ENCODE measurements at places on chromosomes 4 and X.
A peak's percentile ranks its signal among the peaks of the same experiment; 100 is the strongest.

DNA sequence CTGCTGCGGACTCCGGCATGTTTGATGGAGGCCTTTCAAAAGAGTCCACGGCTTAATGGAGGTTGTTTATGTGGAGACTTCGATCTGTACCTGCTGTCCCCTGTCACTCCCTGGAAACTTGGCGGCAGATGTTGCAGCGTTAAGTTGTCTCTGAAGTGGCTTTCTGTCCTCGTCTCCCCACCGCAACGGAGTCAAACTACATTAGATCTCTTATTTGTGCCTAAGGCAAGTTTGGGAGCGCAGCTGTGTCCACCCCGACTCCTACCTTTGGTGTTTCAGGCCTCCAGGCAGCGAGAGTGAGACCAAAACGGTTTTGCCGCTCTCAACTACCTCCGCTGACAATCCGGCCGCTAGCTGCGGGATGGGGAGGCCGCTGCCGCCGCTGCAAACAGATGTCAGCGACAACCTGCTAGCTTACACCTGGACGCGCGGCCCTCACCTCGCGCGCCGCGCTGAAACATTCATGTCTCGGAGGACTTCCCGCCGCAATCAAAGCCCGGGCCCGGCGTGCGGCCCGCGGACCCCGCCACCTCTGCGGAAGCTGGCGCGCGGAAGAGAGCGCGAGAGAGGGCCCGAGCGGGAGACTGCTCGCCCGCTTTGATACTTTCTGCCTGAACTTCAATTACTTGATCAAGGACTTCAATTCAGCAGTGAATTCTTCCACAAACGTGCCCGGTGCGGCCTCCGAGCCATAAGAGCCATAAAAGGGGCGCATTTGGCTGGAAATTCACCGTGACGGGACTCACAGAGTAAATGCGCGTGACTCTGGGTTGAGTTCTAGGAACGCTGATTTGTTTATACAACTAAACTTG is 108.4 kb downstream of the ANTXR2 start:
- DNase-seq, result peak; percentile 22

GRCh38 chr4:76892601-76893000 is 5.3 kb downstream of the SOWAHB start:
- DNase-seq, result no peak

DNA sequence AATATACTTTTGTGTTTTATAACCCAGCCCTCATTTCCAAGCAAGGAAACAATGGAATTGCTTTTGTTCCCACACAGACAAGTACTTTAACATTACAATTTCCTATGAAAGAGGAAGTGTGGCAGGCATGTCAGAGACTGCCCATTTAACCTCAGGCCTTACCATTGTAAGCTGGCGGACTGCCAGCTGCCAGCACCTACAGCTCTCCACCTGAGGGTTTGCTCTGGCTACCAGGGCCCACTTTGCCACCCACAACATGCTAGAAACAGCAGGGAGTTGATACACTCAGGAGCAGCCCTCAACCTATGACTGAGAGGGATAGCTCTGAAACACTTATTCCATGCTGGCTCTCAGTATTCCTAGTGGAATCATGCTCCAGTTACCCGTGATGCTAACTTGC is 152.3 kb upstream of the PRDX4 start:
- DNase-seq, result no peak

- DNase-seq, result no peak
Observed at GRCh38 chr4:149031399-149031798, 589.2 kb upstream of the NR3C2 start.

DNA sequence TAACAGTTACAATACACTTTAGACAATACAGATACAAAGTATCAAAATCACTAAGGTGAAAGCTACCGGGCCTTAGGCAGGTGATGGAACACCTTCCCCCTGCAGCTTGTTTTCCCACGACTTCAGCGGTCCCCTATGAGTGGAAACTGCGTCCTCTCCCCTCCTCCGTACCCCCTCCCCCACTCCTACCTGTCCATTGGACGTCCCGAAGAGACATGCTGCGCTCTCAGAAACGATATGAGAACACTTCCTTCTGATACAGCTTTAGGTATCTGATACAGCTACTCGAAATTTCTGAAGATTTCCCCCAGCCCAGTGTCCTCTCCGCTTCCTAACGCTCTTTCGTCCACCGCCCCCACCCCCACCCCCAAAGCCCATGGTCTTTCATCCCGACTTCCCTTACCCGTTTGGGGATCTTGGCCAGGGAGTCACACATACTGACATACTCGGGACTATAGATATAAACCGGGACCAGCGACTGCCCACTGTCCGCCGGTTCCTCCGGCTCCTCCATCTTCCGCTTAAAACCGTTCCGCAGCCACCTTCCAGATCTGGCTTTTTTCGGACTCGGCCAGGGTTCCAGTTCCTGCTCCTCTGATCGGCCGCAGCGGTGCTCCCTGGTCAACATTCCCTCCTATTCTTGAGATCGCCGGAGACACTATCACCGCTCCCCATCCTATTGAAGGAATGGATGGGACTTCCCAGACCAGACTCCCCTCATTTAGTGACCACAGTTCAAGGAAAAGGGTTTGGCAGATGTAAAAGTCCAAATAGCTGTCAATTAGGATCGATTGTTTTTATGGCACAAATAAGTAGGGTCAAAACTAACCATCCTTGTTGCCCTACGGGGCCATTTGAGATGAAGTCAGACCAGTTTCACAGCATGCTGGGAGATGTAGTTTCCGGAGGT is at the start of gene HDAC8:
TSS of gene HDAC8 (minus strand) at position 596 of the 910 bp plus-strand sequence. CDS start at position 514, 82 bp downstream.
- peak; percentile 79 for DNase-seq

DNA sequence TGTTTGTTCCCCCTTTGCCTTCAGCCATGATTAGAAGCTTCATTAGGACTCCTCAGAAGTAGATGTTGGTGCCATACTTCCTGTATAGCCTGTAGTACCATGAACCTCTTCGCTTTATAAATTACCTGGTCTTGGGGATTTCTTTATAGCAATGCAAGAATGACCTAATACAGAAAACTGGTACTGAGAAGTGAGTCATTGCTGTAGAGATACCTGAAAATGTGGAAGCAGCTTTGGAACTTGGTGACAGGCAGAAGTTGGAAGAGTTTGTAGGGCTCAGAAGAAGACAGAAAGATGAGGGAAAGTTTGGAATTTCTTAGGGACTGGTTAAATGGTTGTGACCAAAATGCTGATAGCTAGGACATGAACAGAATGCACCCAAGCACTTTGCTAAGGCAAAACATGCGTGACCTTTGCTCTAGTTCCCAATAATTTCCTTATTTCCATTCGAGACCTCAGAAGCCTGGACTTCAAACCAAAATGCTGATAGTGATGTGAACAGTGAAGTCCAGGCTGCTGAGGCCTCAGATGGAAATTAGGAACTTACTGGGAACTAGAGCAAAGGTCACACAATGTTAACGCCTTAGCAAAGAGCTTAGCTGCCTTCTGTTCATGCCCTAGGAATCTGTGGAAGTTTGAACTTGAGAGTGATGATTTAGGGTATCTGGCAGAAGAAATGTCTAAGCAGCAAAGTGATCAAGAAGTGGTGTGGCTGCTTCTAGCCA is 3.0 kb upstream of the USP46 start:
- DNase-seq, result no peak

DNA sequence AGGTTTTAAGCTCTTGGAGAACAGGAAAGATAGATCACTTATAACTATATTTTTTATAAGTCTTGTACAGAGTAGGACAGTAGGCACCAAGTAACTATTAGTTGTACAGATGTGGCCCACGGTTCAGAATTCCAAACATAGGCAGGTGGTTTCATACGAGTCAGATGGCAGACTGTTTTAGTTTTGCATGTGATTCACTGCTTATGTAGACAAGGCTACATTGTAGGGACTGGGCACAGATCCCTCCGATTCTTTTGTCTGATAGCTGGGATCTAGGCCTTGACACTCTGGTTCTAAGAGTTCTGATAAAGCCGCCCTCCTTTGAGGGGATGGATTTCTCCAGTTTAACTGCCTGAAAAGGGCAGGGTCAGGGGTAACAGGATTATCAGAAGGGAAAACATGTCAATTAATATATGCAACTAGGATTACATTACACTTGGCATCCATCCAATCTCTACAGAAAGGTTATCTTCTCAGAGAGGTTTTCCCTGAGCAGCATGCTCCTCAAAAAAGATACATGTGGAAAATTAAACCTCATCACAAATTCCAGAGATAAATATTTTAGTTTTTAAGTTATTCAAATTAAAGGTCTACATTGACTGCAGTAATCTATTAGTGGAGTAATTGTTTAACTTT is 87.8 kb downstream of the SPRY1 start:
- no peak for DNase-seq

DNA sequence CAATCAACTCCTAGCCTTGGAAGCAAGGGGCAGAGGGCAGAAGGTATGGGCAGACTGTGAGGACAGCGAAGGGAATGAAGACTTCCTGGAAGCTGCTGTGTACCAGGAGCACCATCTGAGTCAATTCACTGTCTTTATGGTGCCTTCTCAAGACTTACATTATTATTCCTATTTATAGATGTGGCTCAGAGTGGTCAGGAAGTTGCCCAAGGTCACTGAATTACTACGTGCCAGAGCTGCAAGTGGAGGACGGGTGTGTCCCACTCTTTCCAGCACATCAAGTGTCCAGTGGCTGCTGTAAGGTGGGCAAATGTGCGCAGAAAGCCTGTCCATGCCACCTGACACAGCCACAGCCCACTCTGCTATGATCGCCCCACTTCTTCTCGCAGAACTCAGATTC is 32.0 kb downstream of the SMPX start:
- no peak for DNase-seq

DNA sequence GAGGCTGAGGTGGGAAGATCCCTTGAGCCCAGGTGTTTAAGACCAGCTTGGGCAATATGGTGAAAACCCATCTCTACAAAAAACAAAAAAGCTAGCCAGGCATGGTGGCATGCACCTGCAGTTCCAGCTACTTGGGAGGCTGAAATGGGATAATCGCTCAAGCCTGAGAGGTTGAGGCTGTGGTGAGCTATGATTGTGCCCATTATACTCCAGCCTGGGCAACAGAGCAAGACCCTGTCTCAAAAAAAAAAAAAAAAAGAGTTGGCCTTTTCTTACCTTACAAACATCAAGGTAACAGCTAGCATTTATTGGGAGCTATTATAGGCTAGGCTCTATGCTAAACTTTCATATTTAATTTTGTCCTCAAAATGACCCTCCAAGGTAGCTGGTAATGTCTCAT is 43.4 kb downstream of the PTTG2 start:
- DNase-seq, result no peak

- no peak for DNase-seq
Observed at GRCh38 chrX:47596256-47596655, 14.0 kb downstream of the TIMP1 start.

- DNase-seq, result no peak
Observed at GRCh38 chrX:125387945-125388344, 68.3 kb downstream of the TEX13C start.

- peak; percentile 76 for DNase-seq
Observed at GRCh38 chr4:80202190-80202711, 4.9 kb downstream of the PRDM8 start.

- DNase-seq, result no peak
Observed at GRCh38 chrX:105117621-105118020, 102.9 kb downstream of the TEX13A start.

DNA sequence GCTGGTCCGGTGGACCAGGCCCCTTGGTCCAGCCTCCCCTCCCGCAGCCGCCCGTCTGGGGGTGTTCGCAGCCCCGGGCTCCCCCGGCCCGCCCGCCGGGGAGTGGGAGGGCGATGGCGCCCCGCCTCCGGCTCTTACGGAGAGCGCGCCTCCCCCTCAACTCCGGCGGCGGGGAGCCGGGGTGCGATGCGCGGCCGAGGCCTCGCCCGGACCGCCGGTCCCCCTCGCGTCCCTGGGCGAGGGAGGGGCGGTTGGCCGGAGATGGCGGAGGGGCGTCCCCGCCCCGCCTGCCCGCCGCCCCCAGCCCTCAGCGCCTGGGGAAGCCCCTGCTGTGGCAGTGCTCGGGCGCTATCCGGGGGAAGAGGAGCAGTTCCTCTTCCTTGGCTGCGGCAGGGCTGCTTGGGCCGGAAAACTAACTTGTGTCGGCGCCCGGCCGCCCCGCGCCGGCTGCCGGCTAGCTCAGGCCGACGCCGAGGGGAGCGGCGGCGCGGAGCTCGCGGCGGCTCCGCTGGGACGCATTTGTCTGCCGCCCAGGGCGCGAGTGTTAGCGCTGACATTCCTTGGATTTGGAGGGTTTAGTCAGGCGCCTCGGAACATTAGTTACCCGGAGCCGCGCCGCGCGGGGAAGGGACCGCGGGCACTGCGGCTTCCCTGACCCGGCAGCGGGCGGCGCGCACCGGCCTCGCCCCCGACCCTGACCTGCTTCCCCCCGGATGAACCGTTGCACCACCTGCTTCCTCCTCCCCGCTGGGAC is 994 bp downstream of the GALNT7 start:
- DNase-seq, result peak; percentile 73

DNA sequence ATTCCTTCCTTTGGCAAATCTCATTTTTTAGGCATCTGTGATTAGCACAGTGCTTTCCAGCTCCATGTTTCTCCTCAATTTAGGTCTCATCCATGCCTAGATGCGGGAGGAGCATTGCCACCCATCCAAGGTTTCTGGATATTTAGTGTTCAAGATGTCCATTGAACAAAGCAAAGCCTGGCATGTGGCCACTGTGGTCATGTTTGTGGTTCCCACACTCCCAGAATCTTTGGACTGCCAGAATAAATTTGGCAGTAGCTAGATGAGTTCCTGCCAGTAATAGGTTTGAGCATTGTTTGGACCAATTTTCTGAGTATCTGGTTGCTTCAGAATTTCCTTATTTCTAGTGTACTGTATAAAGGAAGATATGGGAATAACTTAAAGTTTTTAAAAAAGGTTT is 1124.1 kb downstream of the ADGRL3 start:
- DNase-seq, result no peak

Data from fibroblast of gingiva (primary cell).